ENCODE measurements at places on chromosomes 4 and X. TPM values are rescaled to one million over a fixed set of nuclear protein-coding genes. Genes with fewer than 3 reads are reported as not detected.

- no peak for DNase-seq
These were observed 394.6 kb downstream of the SPOCK3 start for GRCh38 chr4:166839615-166840251.

C1QTNF7 gene
- not detected for total RNA-seq

DNA sequence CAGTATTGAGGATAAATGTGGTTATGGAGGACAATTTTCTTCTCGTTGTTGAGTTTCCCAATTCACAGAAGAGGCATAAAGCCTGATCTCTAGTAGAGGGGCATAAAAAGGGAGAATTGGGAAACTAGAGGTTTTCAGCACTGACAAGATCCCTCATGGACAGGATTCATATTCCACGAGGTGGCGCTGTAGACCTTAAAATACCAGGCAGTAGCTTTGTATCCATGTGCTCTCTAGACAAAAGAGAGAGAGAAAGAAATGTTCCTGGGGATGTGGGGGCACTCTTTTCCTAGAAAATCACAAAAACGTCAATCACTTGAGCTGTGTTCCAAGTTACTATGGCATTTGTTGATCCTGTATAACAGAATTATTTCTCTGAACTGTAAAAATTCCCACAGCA lies 128.3 kb downstream of the MAGEE1 start:
- DNase-seq = no peak

GRCh38 chr4:101126059-101126458 lies 221.3 kb downstream of the PPP3CA start:
- DNase-seq = no peak

- no peak for DNase-seq
These were observed 14.2 kb upstream of the ADRA2C start for GRCh38 chr4:3752022-3752421.

DNA sequence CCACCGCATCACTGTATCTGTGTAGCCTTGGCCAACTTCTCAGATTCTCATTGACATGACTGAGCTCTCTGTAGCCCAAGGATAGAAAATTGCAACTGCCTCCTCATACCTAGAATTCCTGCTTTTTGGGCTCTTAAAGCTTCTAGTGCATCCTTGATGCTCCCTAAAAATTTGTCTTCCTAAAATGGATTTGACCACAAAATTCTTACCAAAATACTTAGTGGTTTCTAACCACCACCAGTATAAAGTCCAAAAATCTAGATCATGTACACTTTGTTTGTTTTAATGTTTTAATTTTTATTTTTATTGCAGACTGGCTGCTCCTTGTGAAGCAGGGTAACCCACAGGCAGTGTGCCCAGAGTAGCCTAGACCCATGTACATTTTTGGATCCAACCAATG lies 75.5 kb downstream of the TBC1D9 start:
- DNase-seq = no peak

- no peak for DNase-seq
These were observed 7.5 kb upstream of the PTCHD1 start for GRCh38 chrX:23327104-23327503.

CDS1 gene
- not detected for total RNA-seq

DNA sequence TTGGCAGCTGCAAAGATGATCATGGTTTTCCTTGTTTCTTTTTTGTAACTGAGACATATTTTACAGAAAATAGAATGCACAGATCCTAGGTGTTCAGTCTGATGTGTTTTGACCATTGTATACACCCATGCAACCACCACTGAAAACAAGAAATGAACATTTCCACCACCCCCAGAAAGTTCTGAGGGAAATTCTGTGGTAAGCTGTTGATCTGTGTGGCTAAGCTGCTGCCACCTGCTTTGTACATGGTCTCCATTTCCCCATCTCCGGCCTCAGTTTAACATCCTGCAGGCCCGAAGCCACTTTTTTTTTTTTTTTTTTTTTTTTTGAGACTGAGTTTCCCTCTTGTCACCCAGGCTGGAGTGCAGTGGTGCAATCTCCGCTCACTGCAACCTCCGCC lies 65.3 kb downstream of the NYX start:
- no peak for DNase-seq

IL15 gene
- 6.2 TPM for total RNA-seq

- peak; percentile 52 for DNase-seq
These were observed 12.9 kb downstream of the PPP2R3B start for GRCh38 chrX:373641-374471.

GRCh38 chrX:34053931-34054330 lies 78.2 kb downstream of the FAM47A start:
- DNase-seq = no peak

DNA sequence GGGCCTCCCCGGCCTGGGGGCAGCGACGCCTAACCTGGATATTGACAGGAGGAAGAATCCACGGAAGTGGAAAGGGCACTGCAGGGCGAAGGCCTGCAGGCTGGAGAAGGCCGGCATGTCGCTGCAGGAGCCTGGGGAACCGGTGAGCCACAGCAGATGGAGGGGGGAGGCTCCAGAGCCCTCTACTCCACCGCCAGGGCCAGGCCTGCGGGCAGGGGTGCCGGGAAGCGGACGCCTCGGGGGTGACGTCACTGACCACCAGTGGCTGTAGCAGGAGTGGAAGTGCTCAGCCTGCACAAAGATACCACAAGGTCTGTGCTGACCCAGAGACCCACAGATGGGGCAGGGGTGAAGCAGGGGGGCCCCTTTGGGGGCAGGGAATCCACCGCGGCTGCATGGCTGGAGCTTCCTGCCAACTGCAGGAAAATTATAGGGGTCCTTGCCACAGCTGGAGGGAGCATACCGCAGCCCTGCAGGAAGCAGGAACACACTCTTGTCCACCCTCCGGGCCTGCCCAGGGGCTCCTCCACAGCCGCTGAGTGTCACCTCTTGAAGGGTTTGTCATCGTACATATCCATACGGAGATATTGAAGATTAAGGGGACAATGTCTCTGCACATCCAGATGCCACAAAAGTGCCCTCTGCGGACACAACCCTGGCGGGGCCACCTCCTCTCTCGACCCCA lies 7.6 kb upstream of the HTRA3 start:
- no peak for DNase-seq

PHOX2B gene
- total RNA-seq = not detected

SATL1 gene
- total RNA-seq = not detected

All from MG63 (cell line).